ENCODE measurements at places on chromosomes 13 and 19.

- H3K36me3 ChIP-seq, result no peaks in the 10 kb centered on the region
- DNase-seq, result no peak
- no peaks in the 10 kb centered on the region for H3K4me1 ChIP-seq
- H3K27me3 ChIP-seq, result no peaks in the 10 kb centered on the region
- no peak overlapping the region for H3K4me3 ChIP-seq
These were observed 1.8 kb upstream of the ZNF331 start for GRCh38 chr19:53536225-53536548.

DNA sequence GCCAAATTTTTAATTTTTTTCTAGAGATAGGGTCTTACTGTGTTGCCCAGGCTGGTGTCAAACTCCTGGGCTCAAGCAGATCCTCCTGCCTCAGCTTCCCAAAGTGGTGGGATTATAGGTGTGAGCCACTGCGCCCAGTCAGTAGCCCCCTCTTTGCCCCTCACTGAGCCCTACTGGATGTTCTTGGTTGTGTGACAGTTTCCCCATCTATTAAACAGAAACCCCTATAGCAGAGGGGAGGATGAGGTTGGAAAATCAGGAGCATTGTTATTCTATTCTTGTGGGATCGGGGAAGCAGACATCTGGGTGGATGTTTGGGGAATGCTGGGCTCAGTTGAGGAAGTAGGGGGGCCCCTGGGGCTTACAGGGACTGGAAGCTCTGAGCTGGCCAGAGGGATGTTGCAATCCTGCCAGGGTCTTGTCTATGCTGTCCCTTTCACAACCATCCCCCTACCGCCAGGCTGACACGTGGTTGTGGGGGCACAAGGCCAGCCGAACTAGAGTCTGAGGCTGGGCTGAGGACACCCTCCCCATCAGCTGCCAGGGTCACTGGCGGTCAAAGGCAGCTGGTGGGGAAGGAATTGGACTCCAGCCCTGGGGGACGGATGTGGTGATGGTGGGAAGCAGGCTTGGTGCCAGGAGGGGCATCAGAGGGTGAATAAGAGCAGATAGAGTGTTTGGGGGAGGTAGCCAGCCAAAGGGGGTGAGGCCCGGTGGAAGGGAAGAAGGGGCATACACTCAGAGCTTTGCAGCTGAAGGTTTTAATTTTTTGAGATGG is 10.9 kb downstream of the APOC1 start:
- no peaks in the 10 kb centered on the region for H3K4me1 ChIP-seq
- peak; percentile 47 for DNase-seq
- no peak overlapping the region for H3K4me3 ChIP-seq
- peak overlapping the region; percentile 49 for H3K27ac ChIP-seq

DNA sequence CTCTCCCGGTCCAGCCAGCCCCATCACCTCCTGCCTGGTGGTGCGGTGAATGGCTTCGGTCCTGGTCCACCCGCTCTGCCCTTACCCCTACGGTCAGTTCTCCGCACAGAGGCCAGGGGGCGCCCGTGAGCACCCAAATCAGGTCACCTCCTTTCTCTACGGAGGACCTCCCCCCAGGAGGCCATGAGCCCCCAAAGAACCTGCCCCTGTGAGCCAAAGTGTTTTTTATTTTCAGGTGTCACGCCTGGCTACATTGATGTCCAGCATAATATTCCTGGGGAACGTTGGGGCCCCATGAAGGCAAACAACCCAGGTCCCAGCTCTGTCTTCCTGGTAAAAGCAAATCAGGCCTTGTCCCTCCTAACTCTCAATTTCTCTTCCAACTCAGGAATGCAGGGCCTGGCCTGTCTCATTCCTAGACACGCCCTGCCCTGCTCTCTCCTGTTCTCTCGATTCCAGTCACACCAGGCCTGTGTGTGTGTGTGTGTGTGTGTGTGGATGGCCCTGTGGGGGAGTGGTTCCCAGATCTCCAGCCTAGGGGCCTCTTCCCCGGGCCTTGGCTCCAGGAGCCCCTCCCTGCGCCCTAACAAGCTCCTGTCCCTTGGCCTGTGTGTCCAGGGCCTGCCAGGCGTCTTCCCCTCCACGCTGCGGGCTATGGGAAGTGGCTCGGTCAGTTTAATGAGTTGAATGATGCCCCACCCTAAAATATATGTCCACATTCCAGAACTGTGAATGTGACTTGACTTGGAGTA is 9.7 kb upstream of the GIPC1 start:
- no peaks in the 10 kb centered on the region for H3K4me1 ChIP-seq
- DNase-seq, result peak; percentile 81
- H3K27ac ChIP-seq, result peak overlapping the region; percentile 37
- H3K4me3 ChIP-seq, result no peak overlapping the region

GRCh38 chr13:35838356-35838755 is 292.8 kb downstream of the DCLK1 start:
- no peak for DNase-seq
- no peaks in the 10 kb centered on the region for H3K27me3 ChIP-seq
- no peaks in the 10 kb centered on the region for H3K36me3 ChIP-seq
- H3K4me1 ChIP-seq, result no peaks in the 10 kb centered on the region
- H3K27ac ChIP-seq, result no peak overlapping the region

DNA sequence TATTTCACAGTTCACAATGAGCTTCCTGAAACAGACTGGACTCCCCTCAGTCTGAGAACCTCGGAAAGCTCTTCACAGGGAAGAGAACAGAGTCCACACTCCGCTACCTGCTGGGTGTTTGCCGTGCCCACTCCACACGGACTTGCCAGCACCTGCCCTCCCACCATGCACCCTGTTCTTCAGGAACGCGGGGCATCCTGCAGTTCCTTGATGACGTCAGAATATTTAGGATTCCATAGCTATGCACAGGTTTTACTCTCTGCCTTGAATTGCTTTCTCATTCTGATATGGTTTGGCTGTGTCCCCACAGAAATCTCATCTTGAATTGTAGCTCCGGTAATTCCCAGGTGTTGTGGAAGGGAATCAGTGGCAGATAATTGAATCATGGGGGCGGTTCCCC is 74.4 kb upstream of the FARP1 start:
- no peak overlapping the region for H3K4me3 ChIP-seq
- H3K36me3 ChIP-seq, result no peaks in the 10 kb centered on the region
- H3K27ac ChIP-seq, result no peak overlapping the region
- H3K4me1 ChIP-seq, result no peaks in the 10 kb centered on the region
- H3K27me3 ChIP-seq, result no peaks in the 10 kb centered on the region

- DNase-seq, result no peak
- peaks cover 8% of the 10 kb centered on the region for H3K4me1 ChIP-seq
- H3K4me3 ChIP-seq, result no peak overlapping the region
- no peaks in the 10 kb centered on the region for H3K27me3 ChIP-seq
- H3K36me3 ChIP-seq, result no peaks in the 10 kb centered on the region
These were observed 26.1 kb downstream of the UHRF1 start for GRCh38 chr19:4935444-4935843.

GRCh38 chr13:31072041-31072440 is 89.7 kb downstream of the HSPH1 start:
- H3K4me3 ChIP-seq, result no peak overlapping the region
- H3K4me1 ChIP-seq, result no peaks in the 10 kb centered on the region
- no peaks in the 10 kb centered on the region for H3K27me3 ChIP-seq
- H3K36me3 ChIP-seq, result no peaks in the 10 kb centered on the region

DNA sequence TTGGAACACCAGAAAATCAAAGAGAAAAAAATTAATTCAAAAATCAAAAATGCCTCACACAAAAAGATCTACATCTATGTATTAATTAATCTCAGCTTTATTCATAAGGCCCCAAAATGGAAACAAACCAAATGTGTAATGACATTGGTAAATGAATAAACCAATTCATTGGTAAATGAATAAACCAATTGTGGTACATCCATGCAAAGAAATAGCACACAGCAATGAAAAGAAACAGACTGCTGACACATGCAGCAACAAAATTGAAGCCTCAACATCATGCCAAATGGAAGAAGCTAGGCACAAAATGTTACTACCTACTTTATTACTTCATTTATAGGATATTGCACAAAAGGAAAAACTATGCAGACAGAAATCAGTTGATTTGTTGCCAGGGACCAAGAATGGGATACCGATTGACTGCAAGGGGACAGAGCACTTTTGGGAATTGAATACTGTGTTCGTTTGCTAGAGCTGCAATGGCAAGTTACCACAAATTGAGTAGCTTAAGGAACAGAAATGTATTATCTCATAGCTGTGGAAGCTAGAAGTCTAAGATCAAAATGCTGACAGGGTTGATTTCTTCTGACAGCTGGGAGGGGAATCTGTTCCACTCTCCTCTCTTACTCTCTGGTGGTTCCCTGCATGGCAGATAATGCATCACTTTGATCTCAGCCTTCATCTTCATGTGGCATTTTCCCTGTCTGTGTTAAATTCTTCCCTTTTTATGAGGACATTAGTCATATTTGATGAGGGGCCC is 252.8 kb downstream of the RFC3 start:
- no peaks in the 10 kb centered on the region for H3K36me3 ChIP-seq
- H3K27me3 ChIP-seq, result no peaks in the 10 kb centered on the region
- no peak overlapping the region for H3K4me3 ChIP-seq

DNA sequence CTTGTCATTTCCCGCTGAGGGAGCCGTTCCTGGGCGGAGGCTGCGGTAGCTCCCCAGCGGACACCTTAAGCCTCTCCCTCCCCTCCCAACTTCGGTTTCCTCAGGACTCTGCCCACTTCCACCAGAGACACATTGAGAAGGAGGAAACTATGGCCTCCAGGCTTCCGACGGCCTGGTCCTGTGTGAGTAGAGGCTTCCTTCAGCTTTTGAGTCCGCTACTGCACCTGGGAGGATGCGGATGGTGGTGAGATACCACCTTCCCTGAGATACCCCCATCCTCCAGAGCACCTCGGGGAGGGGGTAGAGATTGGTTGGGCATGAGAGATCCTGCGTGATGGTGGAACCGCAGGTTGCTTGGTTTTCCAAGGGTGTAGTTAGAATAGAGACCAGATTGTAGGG is 955 bp downstream of the ZNF274 start:
- H3K27me3 ChIP-seq, result no peaks in the 10 kb centered on the region
- peak overlapping the region; percentile 99 for H3K27ac ChIP-seq
- H3K36me3 ChIP-seq, result peaks cover 3% of the 10 kb centered on the region
- no peaks in the 10 kb centered on the region for H3K4me1 ChIP-seq
- DNase-seq, result no peak

DNA sequence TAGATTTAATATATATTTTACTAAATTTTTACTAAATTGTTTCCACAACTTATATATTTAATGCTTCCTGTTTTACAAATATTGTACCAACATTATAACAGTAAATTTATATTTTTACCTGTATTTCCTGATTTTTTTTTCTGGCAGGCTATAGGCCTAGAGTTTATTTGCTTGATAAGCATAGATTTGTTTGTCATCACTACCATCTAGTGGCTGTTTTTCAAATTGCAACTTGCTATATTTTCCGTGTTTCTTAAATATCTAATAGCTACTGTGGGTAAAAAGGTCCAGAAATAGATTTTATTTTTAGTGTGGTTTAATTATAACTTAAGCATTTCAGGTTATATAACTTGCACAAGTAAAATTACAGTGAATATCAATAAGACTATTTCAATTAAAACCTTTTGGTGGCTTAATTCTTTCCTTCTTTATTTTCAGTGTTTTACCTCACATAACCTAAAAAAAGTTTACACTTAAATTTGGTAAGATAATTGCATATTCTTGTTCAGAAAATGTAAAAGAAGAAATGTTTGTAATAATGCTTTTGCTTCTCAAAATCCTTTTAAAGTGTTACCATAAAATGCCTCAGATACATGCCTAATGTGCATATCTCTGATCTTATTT is 60.6 kb downstream of the NDFIP2 start:
- no peaks in the 10 kb centered on the region for H3K27me3 ChIP-seq
- H3K36me3 ChIP-seq, result peaks cover 21% of the 10 kb centered on the region
- no peak for DNase-seq
- H3K27ac ChIP-seq, result no peak overlapping the region
- H3K4me3 ChIP-seq, result no peak overlapping the region
- H3K4me1 ChIP-seq, result no peaks in the 10 kb centered on the region

DNA sequence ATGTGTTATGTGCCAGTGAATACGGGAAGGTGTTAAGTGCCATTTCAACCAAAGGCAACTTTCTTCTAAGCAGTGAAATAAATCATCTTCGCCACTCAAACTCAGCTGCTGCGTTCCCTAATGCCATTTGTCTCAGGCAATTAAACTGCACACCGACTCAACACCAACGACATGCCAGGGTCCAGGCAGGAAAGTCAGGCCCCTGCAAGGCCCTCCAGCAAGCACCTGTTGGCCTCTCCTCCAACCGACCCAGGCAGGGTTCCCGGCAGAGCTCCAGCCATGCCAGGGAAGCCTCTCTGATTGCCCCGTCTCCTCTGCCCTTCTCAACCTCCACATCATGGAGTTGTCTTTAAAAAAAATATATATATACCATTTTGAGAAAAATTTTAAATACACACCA is 21.8 kb downstream of the SAFB2 start:
- no peaks in the 10 kb centered on the region for H3K36me3 ChIP-seq
- no peaks in the 10 kb centered on the region for H3K27me3 ChIP-seq
- no peak for DNase-seq
- no peak overlapping the region for H3K27ac ChIP-seq
- no peak overlapping the region for H3K4me3 ChIP-seq

GRCh38 chr13:99724633-99725517 is 223.6 kb downstream of the TM9SF2 start:
- no peak overlapping the region for H3K27ac ChIP-seq
- no peaks in the 10 kb centered on the region for H3K4me1 ChIP-seq
- no peaks in the 10 kb centered on the region for H3K27me3 ChIP-seq
- DNase-seq, result no peak
- no peaks in the 10 kb centered on the region for H3K36me3 ChIP-seq

DNA sequence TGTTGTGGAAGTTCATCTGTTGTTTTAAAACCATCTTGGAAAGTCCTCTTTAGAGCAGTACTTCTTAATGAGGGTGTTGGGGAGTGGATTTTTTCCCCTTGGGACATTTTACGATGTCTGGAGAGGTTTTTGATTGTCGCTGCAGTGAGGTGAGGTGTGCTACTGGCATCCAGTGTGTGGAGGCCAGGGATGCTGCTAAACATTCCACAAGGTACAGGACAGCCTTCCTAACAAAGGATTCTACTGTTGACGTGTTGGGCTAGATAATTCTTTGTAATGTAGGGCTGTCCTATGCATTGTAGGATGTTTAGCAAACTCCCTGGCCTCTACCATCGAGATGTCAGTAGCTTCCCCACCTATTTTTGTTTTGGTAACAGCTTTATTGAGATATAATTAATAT is 33.3 kb downstream of the NAA16 start:
- H3K4me1 ChIP-seq, result no peaks in the 10 kb centered on the region
- no peak overlapping the region for H3K27ac ChIP-seq
- DNase-seq, result no peak
- H3K4me3 ChIP-seq, result no peak overlapping the region

DNA sequence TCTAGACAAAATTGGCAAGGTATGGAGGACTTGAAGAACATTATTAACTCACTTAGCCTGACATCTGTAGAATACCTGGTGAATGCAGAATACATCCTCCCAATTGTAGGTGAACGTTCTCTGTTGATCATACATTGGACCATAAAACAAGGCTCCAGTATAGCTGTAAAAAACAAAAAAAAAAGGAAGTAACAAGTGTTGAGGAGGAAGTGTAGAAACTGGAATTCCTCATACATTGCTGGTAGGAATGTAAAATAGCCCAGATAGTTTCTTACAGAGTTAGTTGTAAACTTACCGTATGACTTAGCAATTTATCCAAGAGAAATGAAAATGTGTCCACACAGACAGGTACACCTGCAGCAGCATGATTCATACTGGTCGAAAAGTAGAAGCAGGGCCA is 44.8 kb downstream of the TSSK6 start:
- H3K36me3 ChIP-seq, result peaks cover 32% of the 10 kb centered on the region
- H3K27me3 ChIP-seq, result no peaks in the 10 kb centered on the region
- no peak for DNase-seq
- no peak overlapping the region for H3K27ac ChIP-seq
- H3K4me1 ChIP-seq, result no peaks in the 10 kb centered on the region

- H3K27me3 ChIP-seq, result no peaks in the 10 kb centered on the region
- no peak overlapping the region for H3K4me3 ChIP-seq
- no peak overlapping the region for H3K27ac ChIP-seq
- DNase-seq, result no peak
- no peaks in the 10 kb centered on the region for H3K4me1 ChIP-seq
These were observed 18.1 kb downstream of the TUBGCP3 start for GRCh38 chr13:112569821-112570220.

Data from Peyer's patch (tissue), 4 donors.